ENCODE measurements at places on chromosomes 12 and 14.

DNA sequence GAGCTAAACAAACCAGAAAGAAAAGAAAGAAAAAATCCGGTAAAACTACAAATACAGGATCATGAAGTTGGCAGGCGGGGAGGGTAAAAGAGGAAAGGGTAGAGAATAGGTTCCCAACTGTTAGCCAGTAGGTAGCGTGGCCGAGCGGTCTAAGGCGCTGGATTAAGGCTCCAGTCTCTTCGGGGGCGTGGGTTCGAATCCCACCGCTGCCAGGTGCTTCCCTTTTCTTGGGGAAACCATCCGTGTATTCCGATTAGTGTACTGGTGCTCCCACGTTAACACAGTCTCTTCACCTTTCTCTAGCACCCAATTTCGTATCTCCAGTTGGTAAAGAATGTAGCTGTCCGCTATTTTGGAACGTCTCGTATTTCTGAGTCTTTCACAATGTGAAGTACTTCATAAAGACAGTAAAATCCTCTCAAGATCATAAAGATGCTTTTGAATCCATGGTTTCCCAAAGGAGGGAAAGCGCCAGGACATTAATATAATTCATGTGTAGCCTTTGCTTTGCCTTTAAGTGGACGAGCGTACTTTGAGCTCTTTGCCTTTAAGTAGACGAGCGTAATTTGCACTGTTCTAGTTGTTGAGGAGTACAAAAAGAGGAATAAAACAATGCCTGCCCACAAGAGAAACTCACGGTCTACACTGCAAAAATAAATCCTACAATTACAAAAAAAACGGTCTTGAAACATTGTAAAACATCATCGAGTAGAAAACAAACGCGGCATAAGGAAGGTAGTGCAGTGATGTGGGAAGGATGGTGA is 19.0 kb upstream of the RNASE12 start:
- peak; percentile 74 for DNase-seq

GRCh38 chr14:105058521-105059034 is 6.7 kb downstream of the GPR132 start:
- no peak for DNase-seq

DNA sequence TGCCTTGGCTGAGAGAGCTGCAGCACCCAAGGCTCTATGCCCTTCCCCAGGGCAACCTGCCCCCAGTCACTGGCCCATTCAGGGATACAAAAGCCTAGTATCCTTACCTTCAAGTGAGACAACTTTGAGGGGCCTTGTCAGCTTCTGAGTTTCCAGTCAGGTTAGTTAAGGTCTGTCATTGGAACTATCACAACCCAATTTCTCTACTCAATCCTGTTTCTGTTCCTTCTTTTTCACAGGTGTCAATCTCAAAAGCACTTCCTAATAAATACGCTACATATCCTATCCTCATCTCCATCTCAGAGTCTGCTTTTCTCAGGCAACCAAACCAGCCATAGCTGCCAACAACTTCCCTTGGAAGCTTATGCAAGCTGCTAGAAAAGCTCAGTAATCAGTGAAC is 4.9 kb upstream of the PTGDR start:
- DNase-seq, result no peak

GRCh38 chr12:42135259-42135814 is 9.3 kb downstream of the GXYLT1 start:
- DNase-seq, result no peak

- DNase-seq, result no peak
These were observed 9.8 kb upstream of the DICER1 start for GRCh38 chr14:95167177-95167576.

DNA sequence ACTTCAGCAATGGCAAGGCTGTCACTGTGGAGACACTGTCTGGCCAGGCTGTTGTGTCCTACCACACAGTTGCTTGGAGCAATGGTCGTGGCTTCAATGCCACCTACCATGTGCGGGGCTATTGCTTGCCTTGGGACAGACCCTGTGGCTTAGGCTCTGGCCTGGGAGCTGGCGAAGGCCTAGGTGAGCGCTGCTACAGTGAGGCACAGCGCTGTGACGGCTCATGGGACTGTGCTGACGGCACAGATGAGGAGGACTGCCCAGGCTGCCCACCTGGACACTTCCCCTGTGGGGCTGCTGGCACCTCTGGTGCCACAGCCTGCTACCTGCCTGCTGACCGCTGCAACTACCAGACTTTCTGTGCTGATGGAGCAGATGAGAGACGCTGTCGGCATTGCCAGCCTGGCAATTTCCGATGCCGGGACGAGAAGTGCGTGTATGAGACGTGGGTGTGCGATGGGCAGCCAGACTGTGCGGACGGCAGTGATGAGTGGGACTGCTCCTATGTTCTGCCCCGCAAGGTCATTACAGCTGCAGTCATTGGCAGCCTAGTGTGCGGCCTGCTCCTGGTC is 4.3 kb downstream of the LRP10 start:
- no peak for DNase-seq

DNA sequence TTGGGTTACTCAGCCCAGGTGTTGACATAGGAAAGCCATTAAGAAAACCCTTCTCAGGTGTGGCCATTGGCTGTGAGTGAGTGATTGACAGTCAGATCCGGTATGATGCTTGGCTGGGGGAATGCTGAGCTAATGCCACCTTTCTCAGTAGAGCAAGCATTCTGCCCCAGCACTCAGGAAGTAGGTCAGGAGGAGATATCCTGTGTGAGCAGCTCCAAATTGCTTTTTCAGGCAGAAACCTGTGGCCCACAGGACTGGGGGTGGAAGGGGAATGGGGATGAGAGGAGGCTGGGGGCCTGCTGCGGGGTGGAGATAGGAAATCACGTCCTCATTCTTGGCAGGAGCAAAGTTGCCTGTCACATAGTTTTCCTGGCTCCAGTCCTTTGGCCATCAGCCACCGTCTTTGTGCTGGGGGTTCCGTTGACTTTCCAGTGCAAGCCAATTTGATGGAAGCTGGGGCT is 55.7 kb downstream of the NINJ2 start:
- peak; percentile 38 for DNase-seq

- DNase-seq, result peak; percentile 24
These were observed 891 bp downstream of the PLEKHA5 start for GRCh38 chr12:19130224-19131024.

DNA sequence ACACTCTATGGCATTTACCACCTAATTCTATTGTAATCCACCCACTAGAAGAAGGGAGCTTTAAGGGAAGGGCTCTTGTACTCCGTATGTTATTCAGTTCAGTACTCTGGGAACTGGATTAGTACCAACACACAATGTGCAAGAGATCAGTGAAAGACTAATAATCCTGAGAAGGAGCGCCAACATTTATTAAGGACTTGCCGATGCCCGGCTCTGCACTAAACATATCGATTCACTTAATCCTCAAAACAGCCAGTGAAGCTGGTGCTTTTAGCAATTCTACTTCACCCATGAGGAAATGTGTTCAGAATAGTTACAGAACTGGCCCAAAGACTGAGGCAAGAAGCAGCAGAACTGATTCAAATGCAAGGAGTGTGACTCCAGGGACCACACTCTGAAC is 80.9 kb downstream of the RPS6KA5 start:
- DNase-seq, result no peak

GRCh38 chr14:64500088-64500487 is 3.5 kb downstream of the ZBTB25 start:
- no peak for DNase-seq

GRCh38 chr12:111196532-111196931 is 172.4 kb downstream of the PHETA1 start:
- DNase-seq, result no peak

DNA sequence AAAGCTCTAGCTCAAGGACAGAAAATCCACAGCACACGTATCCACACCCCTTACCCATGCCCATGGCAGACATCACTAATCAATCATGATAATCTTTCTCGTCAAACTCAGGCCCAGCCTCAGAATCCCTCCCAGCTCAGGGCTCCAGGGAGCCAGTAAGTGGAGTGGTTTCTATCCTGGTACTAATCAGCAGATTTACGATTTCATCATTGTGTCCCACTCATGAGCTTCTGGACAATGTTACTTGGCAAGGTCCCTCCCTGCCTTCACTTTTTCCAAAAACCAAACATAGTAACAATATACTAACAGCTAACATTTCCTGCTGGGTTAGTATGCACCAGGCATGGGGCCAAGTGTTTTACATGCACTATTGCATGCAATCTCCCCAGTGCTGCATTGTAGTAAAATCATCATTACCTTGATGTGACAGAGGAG is 45.8 kb upstream of the NCOR2 start:
- DNase-seq, result no peak

GRCh38 chr12:72281126-72281525 is 9.0 kb downstream of the TRHDE start:
- DNase-seq, result no peak

- DNase-seq, result peak; percentile 77
These were observed 5.6 kb upstream of the LBHD2 start for GRCh38 chr14:103078420-103078749.

DNA sequence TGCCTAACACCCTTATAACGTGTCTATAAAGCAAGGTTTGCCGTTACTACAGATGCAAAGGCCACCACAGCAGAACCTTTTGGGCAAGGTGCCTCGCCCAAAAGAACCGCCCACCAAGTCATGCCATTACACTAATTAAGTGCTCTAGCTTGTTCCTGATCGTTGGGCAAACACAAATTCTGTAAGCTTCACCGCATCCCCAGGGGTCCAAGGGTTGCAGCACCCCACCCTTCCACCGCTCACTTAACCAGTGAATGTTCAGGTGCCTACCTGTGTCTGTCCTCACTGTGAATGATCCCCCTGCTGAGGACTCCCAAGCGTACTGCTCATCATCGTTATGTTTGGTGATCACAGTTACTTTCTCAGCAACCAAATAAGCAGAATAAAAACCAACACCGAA is 1.4 kb downstream of the HSP90AA1 start:
- peak; percentile 23 for DNase-seq

GRCh38 chr12:83093426-83093825 is 406.7 kb downstream of the TMTC2 start:
- DNase-seq, result no peak

GRCh38 chr12:121299662-121300061 is 3.2 kb upstream of the CAMKK2 start:
- DNase-seq, result no peak

GRCh38 chr12:82583756-82584155 is 103.0 kb upstream of the TMTC2 start:
- no peak for DNase-seq

- no peak for DNase-seq
These were observed 108.0 kb downstream of the AEBP2 start for GRCh38 chr12:19547271-19547671.

DNA sequence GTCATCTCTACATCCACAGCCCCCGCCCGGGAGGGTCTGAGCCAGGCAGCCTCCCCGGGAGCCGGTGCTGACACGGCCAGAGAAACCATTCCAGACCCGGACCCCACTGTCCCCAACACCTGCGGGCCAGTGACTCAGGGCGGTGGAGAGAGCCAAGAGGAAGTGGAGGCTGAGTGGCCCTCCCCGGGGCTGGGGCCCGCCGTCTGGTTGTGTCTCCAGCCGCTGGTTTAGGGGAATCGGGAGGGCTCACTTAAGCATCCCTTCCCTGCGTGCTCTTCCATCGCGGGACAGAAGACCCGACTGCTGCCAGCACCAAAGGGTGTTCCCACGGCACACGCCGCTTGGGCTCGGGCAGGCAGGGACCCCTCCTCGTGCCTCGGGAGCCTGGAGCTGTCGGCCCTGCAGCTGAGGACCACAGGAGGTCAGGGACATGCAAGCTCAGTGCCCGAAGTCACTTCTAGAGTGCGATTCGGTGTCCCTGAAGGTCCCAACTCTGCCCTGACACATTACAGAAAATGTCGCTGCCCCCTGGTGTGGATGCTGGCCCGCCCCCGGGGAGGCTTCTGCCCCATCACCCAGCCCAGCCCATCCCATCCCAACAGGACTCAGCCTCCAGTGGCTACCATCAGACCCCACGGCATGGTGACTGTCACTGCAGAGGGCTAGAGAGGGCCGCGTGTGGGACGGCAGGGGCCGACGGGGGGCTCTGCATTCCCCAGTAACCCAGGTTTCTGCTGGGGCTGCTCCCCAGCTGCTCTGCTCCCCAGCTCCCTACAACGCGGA is 50.8 kb downstream of the GALNT9 start:
- DNase-seq, result no peak

GRCh38 chr12:96336489-96336888 is 63.8 kb downstream of the CDK17 start:
- no peak for DNase-seq

- DNase-seq, result no peak
These were observed 91.8 kb downstream of the PLXNC1 start for GRCh38 chr12:94240171-94240570.

DNA sequence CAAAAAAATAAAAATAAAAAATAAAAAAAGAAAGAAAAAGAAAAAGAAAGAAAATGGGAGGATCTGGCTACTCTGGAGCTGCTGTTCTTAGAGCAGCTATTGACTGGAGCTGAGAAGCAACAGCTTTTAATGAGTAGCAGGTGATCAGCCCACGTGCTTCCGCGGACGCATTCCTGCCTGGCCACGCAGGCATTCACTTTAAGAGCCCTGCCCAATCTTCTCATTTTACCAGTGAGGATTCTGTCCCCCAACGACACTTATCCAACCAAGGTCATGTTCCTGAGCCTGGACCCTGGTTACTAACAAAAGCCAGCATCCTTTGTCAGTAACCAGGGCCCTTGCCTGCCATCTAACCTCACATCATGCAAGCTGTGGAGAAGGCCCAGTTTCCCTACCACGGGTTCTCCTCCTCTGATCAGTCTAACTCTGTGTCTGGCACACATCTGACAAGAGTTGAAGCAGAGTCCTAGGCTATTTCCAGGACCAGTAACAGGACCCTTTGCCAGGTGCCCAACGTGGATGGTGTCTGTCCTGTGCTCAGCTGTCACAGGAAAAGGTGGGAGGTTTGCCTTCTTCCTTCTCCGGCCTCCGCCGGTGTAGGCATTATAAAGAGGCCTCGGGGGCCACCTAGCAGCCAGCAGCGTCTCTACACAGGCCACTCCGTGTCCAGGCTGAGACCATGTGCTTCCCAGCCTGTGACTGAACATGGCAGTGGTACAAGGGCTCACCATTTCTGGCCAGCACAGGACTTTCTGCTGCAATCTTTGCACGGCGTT is 60.9 kb upstream of the GPATCH2L start:
- no peak for DNase-seq
